Foreskin keratinocyte (primary cell): ENCODE measurements at places on chromosomes 1 and 21. TPM values are rescaled to one million over a fixed set of nuclear protein-coding genes. Genes with fewer than 3 reads are reported as not detected.

GRCh38 chr1:207022996-207023679 is 9.4 kb downstream of the C1orf116 start:
- DNase-seq: no peak

- no peak for DNase-seq
These were observed 9.4 kb downstream of the TMEM53 start for GRCh38 chr1:44664730-44665370.

FAM177B gene
- total RNA-seq: not detected in 2 replicates

GRCh38 chr1:70790232-70790923 is 257.2 kb downstream of the PTGER3 start:
- DNase-seq: no peak

DNA sequence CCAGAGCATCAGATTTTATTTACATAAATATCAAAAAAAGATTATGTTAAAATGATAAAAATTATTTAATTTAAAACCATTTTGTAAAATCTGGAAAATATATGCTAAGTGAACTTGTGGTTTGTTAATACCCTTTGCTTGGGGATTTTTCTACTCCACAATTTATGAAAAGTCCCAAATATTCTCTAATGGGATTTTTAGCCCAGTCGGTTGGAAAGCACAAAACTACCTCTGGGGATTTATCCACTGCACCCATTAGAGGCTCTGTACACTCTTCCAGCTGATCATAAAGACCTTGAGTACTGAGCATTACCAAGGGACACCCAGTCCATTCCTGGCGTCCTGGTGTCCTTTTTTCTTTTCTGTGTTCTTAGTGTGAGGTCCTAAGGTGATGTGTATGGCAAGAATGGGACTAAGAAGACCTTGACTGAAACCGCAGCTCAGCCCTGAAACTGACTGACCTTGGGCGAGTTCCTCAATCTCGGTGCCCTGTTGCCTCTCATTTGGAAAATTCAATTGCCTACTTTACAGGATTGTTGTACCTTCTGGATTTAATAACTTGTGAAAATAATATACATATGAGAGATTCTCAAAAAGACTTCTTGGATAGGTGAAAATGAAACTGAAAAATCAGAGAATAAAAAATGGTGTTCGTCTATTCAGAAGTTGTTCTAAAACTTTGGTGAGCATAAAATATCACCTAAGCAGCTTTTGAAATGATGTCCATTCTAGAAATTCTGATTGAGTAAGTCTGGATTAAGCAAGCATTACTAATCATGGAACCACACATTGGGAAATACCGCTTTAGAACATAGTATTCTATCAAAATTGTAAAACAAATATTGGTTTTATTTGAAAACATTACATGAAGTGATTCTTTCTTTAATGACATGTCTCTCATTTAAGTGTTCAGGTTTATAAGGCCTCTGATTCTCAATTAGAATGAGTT is 21.5 kb upstream of the SAMSN1 start:
- no peak for DNase-seq

DNA sequence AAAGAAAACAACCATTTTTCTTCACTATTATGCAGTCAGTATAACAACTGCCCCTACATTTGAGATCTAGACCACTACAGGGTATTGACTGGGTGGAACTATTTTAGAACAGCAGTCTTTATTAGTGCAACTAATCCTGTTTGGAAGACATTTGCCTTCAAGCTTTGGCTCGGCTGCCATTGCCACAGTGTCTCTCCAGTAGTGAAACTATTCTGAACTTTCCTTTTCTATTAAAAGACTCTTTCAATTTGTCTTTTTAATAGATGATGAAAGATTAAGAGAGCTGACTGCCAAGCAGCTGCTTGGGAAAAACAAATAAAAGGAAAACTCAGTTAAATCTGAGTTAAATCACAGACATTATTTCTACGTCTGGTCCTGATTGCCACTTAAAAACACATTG is 49.3 kb downstream of the LPGAT1 start:
- DNase-seq: no peak

DNA sequence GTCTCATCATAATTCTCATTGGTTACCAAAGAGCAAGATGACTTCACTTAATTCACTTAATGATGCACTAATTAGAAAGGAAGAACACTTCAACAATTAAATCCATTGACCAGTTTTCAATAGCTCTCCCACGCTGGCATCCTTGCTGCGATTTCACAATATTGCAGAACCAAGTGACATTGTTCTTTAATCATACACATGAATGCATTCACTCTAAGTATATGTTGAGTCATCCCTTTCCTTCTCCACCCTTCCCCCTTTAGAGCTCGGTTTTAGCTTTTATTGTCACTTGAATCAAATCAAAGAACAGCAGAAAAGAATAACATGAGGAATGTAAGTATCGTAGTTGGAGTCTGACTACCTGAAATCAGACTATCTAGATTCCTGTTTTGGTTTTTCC is 233.6 kb upstream of the FMN2 start:
- DNase-seq: no peak

DNA sequence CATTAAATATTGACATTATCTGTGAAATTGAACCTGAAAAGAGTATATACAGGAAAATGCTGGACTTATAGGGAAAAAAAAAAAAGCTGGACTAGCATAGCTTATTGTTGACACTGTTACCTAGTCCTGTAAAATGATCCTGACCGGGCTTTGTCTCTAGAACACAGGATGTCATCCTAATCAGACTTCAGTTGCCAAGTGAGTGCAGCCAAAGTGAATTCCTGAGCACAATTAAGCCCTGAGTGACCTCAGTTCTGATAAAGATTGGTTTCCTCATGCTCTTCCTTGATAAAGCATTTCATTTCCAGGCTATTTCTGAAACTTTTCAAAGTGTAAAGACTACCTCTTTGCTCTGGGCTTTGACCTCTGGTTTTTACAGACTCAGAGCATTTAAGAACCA is 19.8 kb downstream of the SELP start:
- no peak for DNase-seq

DNA sequence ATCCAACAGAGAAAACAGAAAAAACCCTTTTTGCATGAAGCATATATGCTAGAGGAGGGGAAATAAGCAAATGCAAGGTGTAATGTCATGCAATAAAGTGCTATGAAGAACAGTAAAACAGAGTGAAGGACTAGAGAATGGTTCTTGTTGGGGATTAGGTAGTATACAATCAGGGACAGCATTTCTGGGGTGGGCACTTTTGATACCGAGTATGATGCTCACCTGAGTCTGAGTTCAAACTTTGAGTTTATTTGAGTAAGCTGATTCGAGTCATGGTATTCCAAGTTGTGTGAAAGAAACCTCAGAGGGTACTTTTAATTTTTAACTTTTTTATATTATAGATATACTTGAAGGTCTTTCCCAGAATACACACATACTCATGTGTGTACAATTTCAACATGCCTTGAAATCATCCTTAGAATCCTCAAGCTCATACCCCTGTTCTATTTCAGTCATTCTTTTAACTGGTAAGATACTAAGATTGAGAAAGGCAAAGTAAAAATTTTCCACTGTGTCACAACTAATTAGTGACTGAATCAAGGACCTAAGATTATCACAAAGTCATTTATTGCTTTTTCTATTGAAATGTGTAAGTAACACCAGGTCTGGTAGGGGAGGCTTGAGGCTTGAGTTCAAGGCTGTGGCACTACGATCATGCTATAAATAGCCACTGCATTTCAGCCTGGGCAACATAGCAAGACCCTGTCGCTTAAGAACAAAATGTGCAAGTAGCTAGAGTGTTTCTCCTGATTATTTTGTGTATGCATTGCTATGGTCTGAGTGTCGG is 12.1 kb downstream of the LRRC8B start:
- DNase-seq: no peak

GRCh38 chr21:21929789-21930188 is 931.6 kb downstream of the NCAM2 start:
- DNase-seq: no peak

ERG gene
- 0.24 and 0.49 TPM in 2 replicates for total RNA-seq

SFN gene
- total RNA-seq: 2,642 and 2,753 TPM in 2 replicates

DNA sequence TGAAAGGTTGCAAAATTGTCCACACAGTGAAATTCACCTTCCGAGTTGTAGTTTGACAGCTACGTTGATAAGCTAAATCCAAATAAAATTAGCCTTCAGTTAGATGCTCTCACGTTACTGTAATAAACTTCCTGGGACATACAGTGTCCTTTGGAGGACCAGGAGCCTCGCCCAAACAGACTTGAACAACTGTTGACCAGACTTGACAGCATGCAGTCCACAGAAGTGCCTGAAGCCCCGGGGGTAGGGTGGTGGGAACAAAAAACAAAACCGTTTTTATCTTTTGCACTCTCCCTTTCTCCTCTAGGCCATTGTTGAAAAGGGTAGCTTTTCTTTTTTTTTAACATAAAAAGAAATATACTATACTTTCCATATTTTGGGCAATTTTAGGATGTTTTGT is 172.8 kb upstream of the SAMSN1 start:
- DNase-seq: no peak

CLEC20A gene
- not detected in 2 replicates for total RNA-seq

GRCh38 chr1:195462646-195463045 is 1145.6 kb downstream of the KCNT2 start:
- peak; percentile 54 for DNase-seq

OR2AK2 gene
- not detected in 2 replicates for total RNA-seq

DNA sequence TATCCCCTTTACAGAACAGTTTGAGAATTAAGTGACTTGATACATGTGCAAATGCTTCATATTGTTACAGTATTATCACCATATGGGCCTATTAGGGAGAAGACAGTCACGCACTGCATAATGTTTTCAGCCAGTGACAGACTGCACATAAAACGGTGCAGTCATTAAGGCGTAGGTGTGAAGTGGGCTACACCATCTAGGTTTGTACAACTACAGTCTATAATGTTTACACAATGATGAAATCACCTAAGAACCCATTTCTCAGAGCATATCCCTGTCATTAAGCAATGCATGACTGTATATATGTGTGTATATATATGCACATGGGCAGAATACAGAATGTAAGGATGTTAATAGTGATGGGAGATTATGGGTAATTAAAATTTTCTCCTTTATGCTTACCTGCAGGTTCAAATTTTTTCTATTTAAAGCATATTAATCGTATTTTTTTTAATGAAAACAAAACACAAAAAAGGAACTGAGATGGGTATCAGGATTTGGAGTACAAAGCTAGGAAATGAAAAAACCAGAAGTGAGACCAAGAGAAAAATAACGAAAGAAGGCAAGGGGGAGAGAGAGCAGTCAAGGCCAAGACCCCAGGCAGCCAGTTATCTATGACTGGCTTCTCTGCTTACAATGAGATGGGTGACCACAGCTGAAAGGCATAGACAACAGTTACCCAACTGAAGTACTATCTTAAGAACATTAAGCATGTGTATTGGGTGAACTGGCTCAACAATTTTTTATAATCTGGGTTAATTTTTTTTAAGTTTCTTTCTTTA is 122.9 kb upstream of the DAB1 start:
- no peak for DNase-seq

- DNase-seq: peak; percentile 43
These were observed 42.3 kb downstream of the STYXL2 start for GRCh38 chr1:167136191-167136614.

TNFAIP8L2 gene
- total RNA-seq: not detected in 2 replicates

IVL gene
- total RNA-seq: 1.5 and 2.1 TPM in 2 replicates
